ENCODE measurements at places on chromosomes 3 and 15. TPM values are rescaled to one million over a fixed set of nuclear protein-coding genes. Genes with fewer than 3 reads are reported as not detected.

The CAMP gene
- polyA plus RNA-seq = not detected

The COL6A5 gene
- polyA plus RNA-seq = not detected

The LRTM1 gene
- polyA plus RNA-seq = 0.13 TPM

The CHST2 gene
- polyA plus RNA-seq = 8.4 TPM

The C3orf70 gene
- polyA plus RNA-seq = 0.55 TPM

GRCh38 chr3:17162116-17162515 is 277.4 kb downstream of the PLCL2 start:
- peaks cover 8% of the 10 kb centered on the region for H3K36me3 ChIP-seq
- no peak overlapping the region for H3K4me3 ChIP-seq
- no peak for DNase-seq
- no peak overlapping the region for H3K27ac ChIP-seq

DNA sequence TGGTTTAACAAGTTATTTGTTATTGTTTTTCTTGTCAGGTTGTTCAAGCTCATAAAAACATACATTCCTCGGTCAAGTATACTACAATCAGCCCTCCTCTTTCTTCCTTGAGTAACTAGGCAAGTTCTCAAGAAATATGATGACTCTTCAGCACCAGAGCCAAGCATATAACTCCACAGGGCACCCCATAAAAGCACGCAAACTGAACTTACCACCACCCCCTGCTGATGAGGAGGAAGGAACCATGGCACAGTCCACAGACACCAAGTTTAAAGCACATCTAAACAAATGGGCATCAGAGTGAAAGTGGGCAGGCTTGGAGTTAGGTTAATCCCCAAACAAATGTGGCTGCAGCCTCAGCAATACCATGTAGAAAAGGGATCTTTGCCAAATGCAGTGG is 5.3 kb downstream of the IP6K2 start:
- H3K4me3 ChIP-seq = no peak overlapping the region
- no peaks in the 10 kb centered on the region for H3K27me3 ChIP-seq
- H3K4me1 ChIP-seq = peaks cover 8% of the 10 kb centered on the region
- no peak overlapping the region for H3K27ac ChIP-seq

GRCh38 chr3:193981504-193981903 is 154.4 kb upstream of the HES1 start:
- no peak for DNase-seq
- no peaks in the 10 kb centered on the region for H3K27me3 ChIP-seq
- H3K4me1 ChIP-seq = no peaks in the 10 kb centered on the region

- no peak for DNase-seq
- no peaks in the 10 kb centered on the region for H3K36me3 ChIP-seq
- peaks cover 39% of the 10 kb centered on the region for H3K4me1 ChIP-seq
- no peak overlapping the region for H3K4me3 ChIP-seq
- no peaks in the 10 kb centered on the region for H3K27me3 ChIP-seq
Observed at GRCh38 chr3:117587416-117587815, 877.8 kb downstream of the TUSC7 start.

GRCh38 chr15:30859091-30859874 is 44.4 kb upstream of the FAN1 start:
- no peaks in the 10 kb centered on the region for H3K27me3 ChIP-seq
- H3K36me3 ChIP-seq = no peaks in the 10 kb centered on the region
- H3K27ac ChIP-seq = no peak overlapping the region
- DNase-seq = peak; percentile 55
- H3K4me1 ChIP-seq = no peaks in the 10 kb centered on the region

GRCh38 chr3:176914764-176915163 is 282.5 kb downstream of the TBL1XR1 start:
- peaks cover 5% of the 10 kb centered on the region for H3K4me1 ChIP-seq
- no peak overlapping the region for H3K4me3 ChIP-seq
- H3K27ac ChIP-seq = no peak overlapping the region
- peak; percentile 16 for DNase-seq
- no peaks in the 10 kb centered on the region for H3K27me3 ChIP-seq

GRCh38 chr15:74193299-74193718 is 9.3 kb downstream of the STRA6 start:
- H3K36me3 ChIP-seq = no peaks in the 10 kb centered on the region
- H3K4me3 ChIP-seq = no peak overlapping the region
- no peak overlapping the region for H3K27ac ChIP-seq

GRCh38 chr3:143236226-143236964 is 116.8 kb downstream of the CHST2 start:
- no peak for DNase-seq
- H3K27me3 ChIP-seq = no peaks in the 10 kb centered on the region
- no peaks in the 10 kb centered on the region for H3K36me3 ChIP-seq
- H3K4me3 ChIP-seq = no peak overlapping the region
- no peaks in the 10 kb centered on the region for H3K4me1 ChIP-seq

DNA sequence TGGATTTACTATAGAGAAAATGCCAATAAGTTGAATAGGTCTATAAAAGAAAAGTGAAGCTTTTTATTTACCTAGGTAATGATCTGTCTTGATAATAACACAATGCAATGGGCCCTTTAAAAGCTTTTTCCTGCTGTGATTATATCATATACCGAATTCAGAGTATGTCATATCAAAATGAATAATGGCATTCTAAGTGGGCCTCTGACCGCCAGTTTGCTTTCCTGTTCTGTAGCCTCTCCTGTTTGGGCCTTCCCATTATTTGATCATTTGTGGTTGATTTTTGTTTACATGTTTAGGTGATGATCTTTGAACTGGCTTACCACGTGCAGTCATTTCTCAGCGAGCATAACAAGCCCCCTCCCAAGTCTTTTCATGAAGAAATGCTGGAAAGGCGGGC is 14.9 kb downstream of the EIF2AK4 start:
- no peaks in the 10 kb centered on the region for H3K4me1 ChIP-seq
- H3K27ac ChIP-seq = no peak overlapping the region
- H3K27me3 ChIP-seq = no peaks in the 10 kb centered on the region
- peaks cover 28% of the 10 kb centered on the region for H3K36me3 ChIP-seq

DNA sequence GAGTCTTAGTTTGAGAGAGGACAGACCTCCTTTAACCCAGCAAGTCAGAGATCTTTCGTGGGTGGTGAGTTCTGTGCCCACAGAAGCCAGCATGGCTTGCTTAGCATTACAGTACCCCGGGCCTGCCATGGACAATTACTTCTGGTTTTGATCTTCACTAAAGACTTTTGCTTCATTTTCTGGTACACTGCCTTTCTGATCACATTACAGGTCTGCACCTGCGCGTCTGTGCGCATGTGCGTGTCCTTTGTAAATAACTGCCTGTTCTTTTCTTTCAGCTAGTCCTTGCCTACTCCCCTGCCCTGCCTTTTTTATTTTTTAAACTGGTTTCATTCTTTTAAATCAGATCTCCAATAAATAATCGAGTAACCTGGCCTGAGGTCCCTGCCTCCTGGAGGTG is 57.1 kb upstream of the CMTM8 start:
- no peak overlapping the region for H3K4me3 ChIP-seq
- H3K27ac ChIP-seq = no peak overlapping the region
- DNase-seq = no peak
- no peaks in the 10 kb centered on the region for H3K36me3 ChIP-seq
- H3K27me3 ChIP-seq = no peaks in the 10 kb centered on the region
- H3K4me1 ChIP-seq = no peaks in the 10 kb centered on the region

GRCh38 chr15:48459571-48460442 is 128.6 kb downstream of the DUT start:
- H3K27me3 ChIP-seq = no peaks in the 10 kb centered on the region
- H3K4me1 ChIP-seq = no peaks in the 10 kb centered on the region
- H3K27ac ChIP-seq = no peak overlapping the region
- no peaks in the 10 kb centered on the region for H3K36me3 ChIP-seq
- DNase-seq = peak; percentile 57
- no peak overlapping the region for H3K4me3 ChIP-seq

DNA sequence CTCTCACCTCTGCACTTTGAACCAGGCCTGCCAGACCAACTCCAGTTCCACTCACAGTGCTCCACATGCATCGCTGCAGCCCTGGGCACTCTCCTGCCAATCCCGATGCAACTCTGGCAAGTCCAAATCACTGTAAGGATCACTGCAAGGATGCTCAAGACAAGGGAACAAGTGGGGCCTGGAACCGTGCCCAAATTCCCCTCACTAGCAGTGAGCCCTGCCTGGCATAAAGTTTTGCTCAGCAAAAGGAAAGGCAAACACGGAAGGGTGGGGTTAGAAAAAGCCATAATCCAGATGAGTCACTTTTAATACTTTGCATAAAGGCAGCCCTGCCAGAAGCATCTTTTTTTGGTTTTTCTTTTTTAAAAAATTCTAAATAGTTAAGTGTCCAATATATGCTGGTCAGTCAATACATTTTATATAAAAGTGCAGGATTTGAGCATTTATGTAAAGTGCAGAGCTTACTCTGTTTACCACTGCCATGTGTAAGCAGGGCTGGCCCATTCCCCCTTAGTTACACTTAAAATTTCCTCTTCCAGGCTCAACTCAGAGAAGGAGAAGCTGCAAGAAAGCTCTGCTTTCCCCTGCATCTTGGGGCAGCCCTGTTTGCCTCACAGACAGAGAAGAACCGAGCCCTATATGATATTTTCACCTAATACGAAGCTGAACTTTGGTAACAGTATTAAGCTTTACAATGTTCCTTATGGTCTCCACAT is 102.2 kb downstream of the CD47 start:
- no peaks in the 10 kb centered on the region for H3K36me3 ChIP-seq
- H3K27ac ChIP-seq = no peak overlapping the region

DNA sequence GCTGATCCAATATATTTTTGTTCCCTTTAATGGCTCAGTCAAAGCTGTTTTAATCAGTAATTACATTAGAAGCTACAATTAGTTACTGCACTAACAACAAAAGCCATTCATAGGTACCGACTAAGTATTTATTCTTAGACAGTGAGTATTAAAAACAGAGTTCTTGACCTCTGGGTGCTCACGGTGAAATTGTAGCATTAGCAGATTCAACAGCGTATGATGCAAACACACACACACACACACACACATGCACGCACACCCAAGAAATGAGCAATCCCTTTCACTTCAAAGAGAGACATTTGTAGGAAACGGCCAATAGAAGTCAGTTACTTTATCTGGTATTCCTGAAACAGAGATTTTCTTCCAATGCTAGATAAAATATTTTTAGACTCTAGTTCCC is 27.0 kb upstream of the MITF start:
- H3K36me3 ChIP-seq = no peaks in the 10 kb centered on the region
- no peaks in the 10 kb centered on the region for H3K27me3 ChIP-seq
- H3K4me3 ChIP-seq = no peak overlapping the region
- H3K4me1 ChIP-seq = no peaks in the 10 kb centered on the region
- H3K27ac ChIP-seq = no peak overlapping the region
